NCI-H2171 treated with DMSO at 0.1 percent for 48 hours (cell line): ENCODE measurements at places on chromosomes 4 and X.

DNA sequence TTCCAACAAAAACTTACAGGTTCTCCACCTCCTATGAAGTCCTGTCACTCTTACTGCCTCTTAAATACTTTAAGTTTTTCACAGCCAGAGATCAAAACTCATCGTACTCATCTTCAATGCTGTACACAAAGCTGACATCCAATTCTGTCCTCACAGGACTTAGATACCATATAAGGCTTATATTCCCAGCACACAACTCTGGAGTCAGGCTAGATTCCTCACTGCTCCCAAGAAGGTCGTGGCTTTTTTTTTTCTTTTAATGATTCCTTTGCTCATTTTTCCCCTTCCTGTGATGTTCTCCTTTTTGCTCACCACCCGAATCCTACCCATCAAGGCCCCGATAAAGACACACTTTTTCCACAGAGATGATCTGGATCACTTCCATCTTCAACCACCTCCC, 914 bp downstream of the TRAPPC2 start:
- DNase-seq = no peak

- no peak for DNase-seq
Measured at GRCh38 chrX:118571836-118572235, 76.2 kb downstream of the DOCK11 start.

GRCh38 chrX:132957211-132958090, 978 bp downstream of the HS6ST2 start:
- peak; percentile 45 for DNase-seq

GRCh38 chr4:172813359-172813923, 355.2 kb upstream of the GALNT7 start:
- DNase-seq = no peak

DNA sequence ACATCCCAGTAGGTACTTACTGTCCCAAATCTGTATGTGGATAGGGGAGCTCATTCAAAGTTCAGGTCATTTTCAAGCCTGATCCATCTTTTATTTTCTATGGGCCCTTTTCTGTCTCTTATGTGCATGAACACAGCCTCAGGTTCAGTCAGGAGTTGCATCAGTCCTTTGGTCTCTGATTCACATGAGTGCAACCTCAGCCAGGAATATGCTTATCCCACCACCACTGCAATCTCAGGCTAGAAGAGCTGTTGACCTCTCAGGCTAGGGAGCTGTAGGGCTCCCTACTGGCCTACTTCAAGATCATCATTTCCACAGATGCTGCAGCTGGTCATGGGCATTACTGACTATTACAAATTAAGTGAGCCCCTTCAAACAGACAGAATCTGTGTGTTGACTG, 27.2 kb downstream of the AASDH start:
- no peak for DNase-seq

GRCh38 chr4:183478123-183478522, 26.7 kb upstream of the ING2 start:
- DNase-seq = no peak

DNA sequence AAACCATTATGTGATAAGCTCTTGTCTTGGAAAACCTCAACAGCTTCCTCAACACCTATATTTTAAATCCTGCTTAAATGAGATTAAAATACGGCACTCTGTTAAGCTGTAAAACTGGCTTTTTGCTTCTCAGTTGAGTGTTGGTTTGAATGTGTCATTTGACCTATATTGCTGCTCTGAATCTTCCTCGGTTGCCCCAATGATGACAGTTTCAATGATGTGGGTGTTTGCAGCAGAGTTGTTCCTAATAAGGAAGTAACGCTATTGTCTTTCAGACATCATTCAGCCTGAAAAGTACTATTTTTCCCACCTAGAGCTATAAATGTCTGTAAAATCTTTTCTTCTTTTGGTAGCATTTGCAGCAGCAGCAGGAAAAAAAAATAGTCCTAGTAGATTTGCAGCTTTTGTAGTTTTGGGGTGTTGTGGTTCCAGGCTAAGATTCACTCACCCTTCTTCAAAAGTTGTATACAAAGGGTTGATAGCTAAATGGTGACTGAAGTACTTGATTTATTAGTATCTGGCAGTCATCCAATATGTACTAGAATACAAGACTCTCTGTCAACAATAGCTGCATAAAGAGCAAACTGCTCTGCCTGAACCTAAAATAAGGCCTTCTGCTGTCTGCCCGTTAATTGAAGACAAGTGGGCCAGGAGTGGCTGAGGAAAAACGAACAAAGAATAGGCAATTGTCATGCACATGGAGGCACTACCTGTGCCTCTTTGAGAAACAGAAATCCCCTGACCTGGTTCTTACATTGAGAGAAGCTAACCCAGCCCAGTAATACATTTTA, 333.1 kb downstream of the IL1RAPL1 start:
- peak; percentile 15 for DNase-seq

DNA sequence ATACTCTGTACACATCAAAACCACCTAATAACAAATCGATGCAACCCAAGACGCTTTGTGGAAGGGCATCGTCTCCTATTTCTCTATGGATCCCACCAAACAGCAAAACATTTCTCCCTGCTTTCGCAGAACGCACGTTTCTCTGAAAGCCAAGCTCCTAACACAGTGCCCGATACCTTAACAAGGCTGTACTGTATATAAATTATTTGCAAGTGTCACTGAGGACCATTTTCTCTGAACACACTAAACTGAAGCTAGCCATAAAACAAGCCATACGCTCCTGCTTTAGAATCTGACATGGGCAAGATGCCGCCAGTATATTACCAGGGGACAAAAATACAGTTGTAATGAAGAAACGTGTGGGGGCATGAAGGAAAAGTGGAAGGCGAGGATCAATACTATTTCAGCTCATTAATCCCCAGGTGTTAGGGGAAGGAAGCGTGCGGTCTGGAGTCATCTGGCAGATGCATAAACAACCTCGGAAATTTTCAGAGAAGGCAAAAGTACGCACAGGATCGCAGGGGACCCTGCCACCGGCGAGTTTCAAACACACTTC, 703 bp downstream of the KCNIP4 start:
- DNase-seq = no peak

DNA sequence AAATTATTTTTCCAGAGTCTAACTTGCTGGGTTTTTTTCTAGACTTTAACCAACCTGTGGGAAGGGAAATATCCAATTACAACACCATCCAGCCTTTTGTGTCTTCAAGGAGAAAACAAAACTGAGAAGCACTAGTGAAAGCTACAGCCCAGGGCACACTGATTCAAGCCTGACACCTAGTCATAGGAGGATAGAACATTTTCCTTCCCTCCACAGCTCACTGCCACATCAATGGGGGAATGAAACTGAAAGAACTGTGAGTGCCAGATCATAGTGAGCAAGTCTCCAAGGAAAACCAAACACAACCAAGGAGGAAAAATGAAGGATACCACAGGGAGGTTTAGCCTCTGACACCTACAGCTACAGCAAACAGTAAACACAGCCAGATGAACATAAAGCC, 43.3 kb upstream of the MAGEA8 start:
- no peak for DNase-seq

GRCh38 chr4:9947168-9948062, 73.9 kb downstream of the SLC2A9 start:
- DNase-seq = no peak

DNA sequence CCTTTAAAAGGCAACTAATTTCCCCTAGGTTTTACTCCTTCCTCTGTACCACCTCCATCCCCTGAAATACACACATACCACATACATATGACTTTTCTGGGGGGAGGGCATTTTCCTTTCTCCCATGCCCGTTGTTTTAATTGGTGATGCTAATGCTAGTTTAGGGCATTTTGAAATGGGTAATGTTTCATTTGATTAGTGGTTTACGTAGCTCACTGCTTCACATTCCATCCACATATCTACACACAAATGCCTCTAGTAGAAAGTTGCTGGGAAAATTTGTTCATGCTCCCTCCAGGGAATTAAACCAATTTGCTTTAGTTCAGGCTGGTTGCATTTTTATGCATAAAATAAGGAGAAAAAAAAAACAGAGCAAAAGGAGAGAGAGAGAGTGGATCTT, 231.2 kb downstream of the FRAS1 start:
- DNase-seq = no peak

DNA sequence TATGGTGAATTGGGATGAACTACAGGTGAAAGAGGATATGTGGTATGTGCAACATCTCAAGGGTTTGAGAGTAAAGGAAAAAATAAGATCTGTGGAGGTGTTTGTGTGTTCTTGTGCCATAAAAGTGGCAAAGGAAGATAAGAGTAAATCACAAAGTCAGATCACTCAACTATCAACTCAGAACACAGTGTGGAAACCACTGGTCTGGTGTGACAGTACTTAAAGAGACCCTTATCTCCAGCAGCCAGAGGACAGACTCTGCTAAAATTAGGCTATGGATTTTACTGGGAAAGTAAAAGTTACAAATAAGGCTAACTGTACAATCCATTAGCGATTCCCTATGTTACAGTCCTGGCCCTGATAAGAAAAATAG, 54.0 kb upstream of the PRDM8 start:
- DNase-seq = no peak

- DNase-seq = no peak
Measured at GRCh38 chr4:147899512-147899911, 167.6 kb downstream of the ARHGAP10 start.

DNA sequence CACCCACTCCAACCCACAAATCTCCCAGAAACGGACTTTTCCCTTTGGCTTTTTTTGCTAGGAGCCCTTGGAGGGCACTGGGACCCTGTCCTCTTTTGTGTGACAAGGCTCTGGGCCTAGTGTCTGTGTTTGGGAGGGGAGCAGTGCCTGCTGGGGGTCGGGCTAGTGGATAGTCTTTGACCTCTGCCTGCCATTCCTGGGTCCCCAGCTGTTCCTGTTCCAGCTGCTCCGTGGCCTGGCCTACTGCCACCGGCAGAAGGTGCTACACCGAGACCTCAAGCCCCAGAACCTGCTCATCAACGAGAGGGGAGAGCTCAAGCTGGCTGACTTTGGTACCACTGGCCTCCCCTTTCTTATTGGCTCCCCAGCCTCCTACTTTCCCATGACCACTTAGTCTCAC, 6.7 kb upstream of the USP11 start:
- no peak for DNase-seq

GRCh38 chrX:8244301-8244700, 73.2 kb upstream of the VCX2 start:
- no peak for DNase-seq

- DNase-seq = no peak
Measured at GRCh38 chr4:73836373-73837279, at the start of gene CXCL6. TSS of gene CXCL6 (plus strand) at chr4:73836678. CDS start at chr4:73836751, 73 bp downstream.

DNA sequence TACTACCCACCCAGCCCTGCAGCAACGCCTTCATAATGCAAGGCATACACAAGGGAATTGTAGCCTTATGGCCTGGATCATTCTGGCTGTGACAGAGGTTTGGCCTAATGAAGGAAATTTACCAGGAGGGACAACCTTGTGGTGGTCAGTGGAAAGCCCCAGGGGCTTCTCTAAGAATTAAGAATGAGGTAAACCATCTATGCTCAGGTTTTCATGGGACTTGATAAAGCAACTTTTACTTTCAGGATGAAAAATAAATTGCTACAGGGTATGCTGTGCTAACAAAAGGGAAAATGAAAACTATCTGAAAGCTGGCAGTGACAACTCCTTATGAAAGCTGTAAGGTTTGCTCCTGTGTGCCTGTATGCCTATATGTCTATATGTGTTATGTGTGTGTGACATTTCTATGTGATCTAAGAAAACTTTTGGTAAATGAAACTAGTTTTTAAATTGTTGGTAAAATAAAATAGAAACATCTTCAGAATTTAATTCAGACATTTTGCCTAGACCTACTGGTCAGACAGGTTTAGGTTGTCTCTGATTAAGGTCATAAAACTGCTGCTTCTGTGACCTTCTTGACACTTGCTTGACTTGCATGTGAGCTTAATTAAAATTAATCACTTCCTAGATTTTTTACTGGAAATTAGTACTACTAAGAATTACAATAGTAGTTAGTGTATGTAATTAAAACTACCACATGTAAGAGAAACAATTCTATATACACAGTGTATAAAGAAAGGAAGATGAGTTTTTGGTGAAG, 19.9 kb upstream of the TXK start:
- DNase-seq = no peak

DNA sequence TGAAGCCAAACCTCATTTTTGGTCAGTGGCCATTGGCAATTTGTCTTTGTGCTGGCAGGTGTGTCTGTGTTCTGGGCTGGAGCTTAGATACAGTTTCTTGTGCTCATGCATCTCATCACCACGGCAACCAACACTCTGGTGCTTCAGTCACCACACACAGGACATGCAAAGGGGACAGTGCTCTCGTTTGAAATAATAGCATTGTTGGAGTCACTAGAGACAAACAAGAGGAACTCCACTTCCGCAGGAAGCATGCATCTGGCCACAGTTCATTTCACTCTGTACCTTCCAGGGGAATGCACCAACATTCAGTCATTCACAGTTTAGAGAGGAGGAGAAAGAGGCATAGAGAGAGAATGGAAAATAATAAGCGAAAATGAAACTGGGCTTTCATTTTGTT, 267.4 kb downstream of the ANK2 start:
- no peak for DNase-seq

DNA sequence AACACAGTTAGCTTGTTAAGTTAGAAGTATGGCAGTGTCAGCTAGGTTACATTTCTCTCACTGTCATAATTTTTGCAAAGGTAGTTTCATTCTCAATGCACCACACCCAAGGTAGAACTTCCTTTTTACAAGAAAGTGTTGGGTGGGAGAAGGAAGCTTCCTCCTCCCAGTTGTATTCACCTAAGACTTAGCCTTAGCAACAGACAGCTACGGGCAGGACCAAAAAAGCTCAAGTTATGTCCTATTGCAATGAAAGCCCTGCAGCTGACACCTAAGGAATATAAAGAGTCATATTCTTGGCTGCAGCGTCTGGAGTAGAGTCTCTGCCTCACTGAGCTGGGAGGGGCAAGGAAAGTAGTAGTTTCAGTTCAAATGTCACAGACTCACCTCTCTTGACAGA, 25.1 kb upstream of the PRDM8 start:
- DNase-seq = no peak

DNA sequence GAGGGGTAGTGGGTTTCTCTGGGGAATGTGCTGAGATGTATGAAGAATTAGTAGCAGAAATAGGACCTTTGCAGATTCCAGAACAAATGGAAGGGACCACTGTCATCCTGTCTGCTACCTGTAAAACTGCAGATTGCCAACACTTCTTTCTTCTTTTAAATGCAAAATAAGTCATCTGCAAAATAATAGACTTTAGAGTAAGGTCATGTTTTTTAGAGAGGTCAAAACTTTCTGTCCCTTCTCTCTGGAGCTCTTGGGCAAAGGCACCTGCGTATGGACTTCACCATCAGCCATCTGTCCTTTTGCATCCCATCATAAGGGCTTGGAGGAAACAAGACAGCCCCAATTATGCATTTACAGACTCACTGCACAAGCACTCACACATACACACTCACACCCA, 121.1 kb upstream of the PPARGC1A start:
- no peak for DNase-seq

GRCh38 chr4:154579927-154580326, 10.6 kb downstream of the FGA start:
- DNase-seq = no peak

DNA sequence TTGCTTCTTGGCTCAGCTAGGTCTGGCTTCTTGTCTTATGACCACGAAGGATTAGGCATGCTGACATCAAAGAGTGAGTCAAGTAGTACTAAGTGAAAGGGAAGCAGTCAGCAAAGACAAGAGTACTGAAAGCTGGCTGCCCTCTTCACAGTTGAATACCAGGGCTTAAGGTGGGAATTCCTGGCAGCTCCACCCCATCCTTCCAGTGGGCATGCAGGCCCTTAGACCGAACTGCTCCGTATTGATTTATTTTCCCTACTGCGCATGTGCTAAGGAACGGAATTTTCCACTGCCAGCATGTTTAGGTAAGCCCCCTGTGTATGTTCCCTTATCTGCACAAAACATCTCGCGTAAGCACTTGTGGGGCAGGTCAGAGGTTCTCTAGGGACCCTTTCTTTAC, 2320.1 kb downstream of the ARAP2 start:
- peak; percentile 71 for DNase-seq
